ENCODE measurements at places on chromosomes 5 and 9.

GRCh38 chr5:12016159-12016746 is 112.0 kb upstream of the CTNND2 start:
- no peak for DNase-seq

DNA sequence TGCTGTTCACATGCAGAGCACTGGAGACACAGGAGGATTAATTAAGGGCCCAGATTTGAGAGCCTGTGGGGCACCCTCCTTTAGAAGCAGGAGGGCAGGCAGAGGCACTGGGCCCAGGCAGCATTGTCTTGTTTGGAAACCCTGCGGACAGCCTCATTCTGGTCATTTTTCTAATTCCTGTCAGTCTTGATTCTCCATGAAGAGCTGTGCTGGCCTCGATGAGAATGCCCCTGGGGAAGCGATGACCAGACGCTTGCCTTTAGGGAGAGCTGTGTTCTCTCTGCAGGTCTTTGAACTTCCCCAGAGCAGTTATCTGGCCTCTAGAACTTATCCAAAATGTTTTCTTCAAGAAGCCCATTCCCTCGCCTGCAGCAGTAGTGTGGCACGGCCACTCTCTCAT is 117.8 kb upstream of the PTCH1 start:
- no peak for DNase-seq

GRCh38 chr9:117412006-117412715 is 2.7 kb downstream of the ASTN2 start:
- no peak for DNase-seq

DNA sequence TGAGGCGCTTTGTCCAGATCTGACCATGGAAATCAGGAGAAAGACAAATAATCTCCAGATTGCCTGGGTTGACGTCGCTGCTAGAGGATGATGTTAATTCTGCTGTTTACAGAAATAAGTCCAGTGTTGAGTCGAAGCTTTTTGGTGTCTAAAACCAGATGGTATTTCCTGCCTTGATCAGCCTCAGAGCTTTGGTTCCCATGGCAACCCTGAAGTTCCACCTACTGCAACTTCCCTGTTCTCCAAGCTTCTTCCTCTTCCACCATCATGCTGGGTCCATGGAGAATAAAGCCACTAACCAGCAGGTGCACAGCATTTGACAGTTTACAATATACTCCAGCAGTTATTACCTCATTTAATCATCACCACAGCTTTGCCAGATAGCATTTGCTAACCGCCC is 18.0 kb upstream of the GABBR2 start:
- DNase-seq: peak; percentile 11

GRCh38 chr5:16934677-16935153 is 1.4 kb downstream of the MYO10 start:
- no peak for DNase-seq

- no peak for DNase-seq
These were observed 1.9 kb downstream of the DIPK1B start for GRCh38 chr9:136714096-136714892.

DNA sequence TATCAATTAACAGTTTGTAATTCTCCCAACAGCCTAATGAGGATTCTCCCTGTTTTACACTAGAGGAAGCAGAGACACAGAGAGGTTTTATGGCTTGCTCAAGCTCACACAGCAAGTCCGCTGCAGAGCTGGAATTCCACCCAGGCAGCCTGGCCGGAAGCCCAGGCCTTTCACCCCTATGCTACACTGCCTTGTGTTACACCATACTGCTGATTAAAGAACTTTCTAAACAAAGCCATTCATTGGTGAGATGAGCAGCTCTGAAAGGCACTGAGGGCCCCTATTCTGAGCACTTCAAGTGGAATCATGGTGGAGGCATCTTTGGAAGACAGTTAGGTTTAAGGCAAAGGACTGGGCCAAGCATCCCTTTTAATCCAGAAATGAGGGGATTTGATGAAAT is 14.7 kb upstream of the LARP1 start:
- DNase-seq: no peak

DNA sequence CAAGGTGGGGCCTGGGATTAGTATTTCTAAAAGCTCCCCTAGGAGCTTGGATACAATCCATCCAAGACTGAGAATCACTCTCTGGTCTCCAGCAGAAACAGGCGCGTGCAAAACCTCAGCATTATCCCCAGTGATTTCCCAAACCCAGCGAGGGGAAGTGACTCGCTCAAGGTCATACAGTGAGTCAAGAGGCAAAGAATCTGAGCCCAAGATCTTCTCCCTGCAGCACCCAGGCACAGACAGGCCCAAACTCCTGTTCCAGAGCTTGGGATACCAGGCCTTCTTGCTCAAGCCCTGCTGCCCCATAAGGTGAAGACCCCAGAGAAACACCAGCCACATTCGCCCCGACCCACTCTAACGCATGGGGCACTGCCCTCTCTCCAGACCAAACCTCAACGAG is 33.2 kb downstream of the SHB start:
- no peak for DNase-seq

DNA sequence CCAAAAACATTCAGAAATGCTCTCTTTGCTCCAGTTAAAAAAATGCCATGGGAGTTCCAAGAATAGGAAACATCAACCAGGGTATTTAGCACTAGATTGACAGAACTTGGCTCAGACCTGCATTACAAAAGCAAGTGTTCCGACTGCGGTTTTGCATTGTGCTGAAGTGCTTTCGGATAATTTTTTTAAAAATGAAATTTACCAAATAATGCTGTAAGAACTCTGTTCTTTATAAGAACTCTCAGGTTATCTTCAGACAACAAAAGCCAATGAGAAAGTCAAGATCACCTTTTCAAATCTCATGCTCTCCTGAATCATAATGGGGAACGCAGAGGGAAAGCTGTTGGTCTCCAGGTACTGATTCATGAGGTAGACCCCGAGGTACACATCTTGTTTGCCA is 483 bp upstream of the PLPP6 start:
- no peak for DNase-seq
